ENCODE measurements at places on chromosomes 13 and 19. TPM values are rescaled to one million over a fixed set of nuclear protein-coding genes. Genes with fewer than 3 reads are reported as not detected.

Gene SPATA13
- total RNA-seq: 21.4 TPM

DNA sequence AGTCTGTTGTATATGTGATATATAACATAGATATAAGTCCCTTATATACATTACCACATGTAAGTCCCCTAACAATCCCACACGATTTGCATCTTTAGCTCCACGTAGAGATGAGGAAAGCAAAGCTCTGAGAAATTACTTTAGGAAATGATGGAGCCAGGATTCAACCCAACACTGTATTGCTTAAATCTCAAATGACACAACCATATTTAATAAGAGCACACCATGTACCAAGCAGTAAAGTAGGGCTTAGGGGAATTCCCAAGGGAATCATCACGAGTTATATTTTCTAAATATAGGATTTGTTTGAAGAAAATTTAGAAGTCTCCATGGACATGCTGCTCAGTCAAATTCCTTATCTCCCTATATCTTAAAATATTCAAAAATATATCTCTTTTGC is 61.3 kb upstream of the POMP start:
- DNase-seq: no peak
- H3K4me3 ChIP-seq: no peak overlapping the region
- H3K27ac ChIP-seq: no peak overlapping the region
- H3K4me1 ChIP-seq: no peaks in the 10 kb centered on the region
- H3K27me3 ChIP-seq: no peaks in the 10 kb centered on the region

Gene PROZ
- total RNA-seq: not detected

Gene TUBB4A
- 32.5 TPM for total RNA-seq

DNA sequence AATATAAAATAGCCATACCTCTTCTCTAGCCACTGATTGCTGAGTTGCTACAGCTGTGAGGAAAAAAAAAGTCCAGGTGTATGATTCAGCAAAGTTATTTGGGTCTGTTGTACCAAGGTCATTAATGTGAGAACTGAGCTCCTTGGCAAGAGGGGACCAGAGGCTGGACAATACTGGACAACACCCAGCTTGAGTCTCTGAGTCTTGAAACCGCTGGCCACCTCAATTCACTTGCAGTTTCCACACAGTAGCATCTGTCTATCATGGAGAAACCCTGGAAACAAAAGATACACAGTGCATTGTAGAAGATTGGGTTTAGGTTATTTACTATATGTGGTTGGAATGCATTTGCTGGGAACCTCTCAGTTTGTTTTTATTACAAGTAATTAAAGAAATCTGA is 60.4 kb downstream of the WDFY2 start:
- peaks cover 33% of the 10 kb centered on the region for H3K4me1 ChIP-seq
- no peak for DNase-seq
- no peaks in the 10 kb centered on the region for H3K36me3 ChIP-seq
- no peaks in the 10 kb centered on the region for H3K27me3 ChIP-seq
- peak overlapping the region; percentile 63 for H3K27ac ChIP-seq
- no peak overlapping the region for H3K4me3 ChIP-seq

DNA sequence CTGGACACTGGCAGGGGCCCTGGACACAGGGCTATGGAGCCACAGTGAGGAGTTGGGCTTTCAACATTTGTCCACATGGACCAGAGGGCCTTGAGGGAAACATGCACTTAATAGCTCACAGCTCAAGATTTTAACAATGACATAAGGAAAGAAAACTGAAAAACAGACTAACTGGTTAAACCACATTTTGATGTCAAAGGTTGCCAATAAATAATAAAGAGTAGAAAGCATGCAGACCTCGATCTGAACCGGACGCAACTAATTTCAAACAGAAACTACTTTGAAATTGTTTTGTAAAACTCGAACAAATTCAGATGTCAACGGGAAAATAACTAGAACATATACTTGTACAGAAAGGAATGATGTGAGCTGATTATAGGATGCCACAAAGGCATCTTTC is 15.5 kb upstream of the ZNF888 start:
- no peak for DNase-seq
- H3K36me3 ChIP-seq: no peaks in the 10 kb centered on the region
- H3K4me3 ChIP-seq: no peak overlapping the region
- H3K4me1 ChIP-seq: peaks cover 12% of the 10 kb centered on the region

DNA sequence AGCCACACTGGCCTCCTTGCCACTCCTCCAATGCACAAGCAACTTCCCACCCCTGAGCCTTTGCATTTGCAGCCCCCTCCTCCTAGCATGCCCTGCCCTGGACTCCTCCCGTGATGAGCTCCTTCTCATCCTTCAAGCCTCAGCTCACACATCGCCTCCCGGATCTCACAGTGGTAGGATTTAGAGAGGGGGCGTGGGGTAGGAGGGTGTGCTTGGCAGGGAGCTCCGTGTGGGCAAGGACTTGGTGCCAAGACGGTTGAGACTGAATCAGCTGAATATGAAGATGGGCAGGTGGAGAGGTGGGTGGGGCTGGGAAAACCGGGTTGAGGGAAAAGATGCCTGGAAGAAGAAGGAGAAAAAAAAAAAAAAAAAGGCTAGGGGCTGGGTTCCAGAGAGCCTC is 48.4 kb upstream of the ZNRF4 start:
- H3K4me1 ChIP-seq: no peaks in the 10 kb centered on the region
- no peak for DNase-seq
- no peaks in the 10 kb centered on the region for H3K36me3 ChIP-seq
- no peak overlapping the region for H3K27ac ChIP-seq
- no peak overlapping the region for H3K4me3 ChIP-seq
- H3K27me3 ChIP-seq: peaks cover 5% of the 10 kb centered on the region

- H3K4me1 ChIP-seq: no peaks in the 10 kb centered on the region
- no peak for DNase-seq
- H3K36me3 ChIP-seq: no peaks in the 10 kb centered on the region
- H3K4me3 ChIP-seq: no peak within 1 kb of the TSS
- no peak within 1 kb of the TSS for H3K27ac ChIP-seq
Observed at GRCh38 chr19:11964858-11965645, at the start of gene ZNF763. Gene ZNF763 (plus strand): TSS chr19:11965040. CDS start chr19:11965209, 169 bp downstream.

Gene OSCAR
- total RNA-seq: 0.59 TPM

DNA sequence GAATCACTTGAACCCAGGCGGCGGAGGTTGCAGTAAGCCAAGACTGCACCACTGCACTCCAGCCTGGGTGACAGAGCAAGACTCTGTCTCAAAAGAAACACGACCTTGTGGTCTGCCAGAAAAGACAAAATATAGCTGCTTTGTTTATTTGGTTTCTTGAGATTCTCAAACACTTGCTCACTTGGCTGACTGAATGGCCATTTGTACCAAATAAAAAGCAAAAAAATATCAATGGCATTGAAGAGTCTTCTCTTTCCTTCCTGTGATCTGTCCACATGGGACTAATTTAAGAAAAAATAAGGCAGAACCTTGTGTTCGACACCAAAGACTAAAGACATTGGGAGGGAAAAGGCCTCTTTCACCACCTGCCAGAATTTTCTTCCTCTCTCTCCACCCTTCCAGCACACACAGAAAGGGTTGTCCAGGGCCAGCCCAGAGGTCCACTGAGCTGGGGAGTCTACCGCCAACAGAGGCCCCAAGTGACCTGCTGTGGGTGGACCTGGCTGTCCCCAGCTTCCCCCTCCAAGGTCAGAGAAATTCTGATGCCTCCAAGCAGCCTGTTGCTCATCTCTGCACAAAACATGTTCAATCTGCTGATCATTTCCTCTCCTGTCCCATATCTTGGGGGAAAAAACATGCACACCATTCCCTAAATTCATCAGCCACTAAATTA is 5.9 kb downstream of the BRME1 start:
- peaks cover 4% of the 10 kb centered on the region for H3K4me1 ChIP-seq
- no peak for DNase-seq
- H3K36me3 ChIP-seq: no peaks in the 10 kb centered on the region
- H3K27me3 ChIP-seq: no peaks in the 10 kb centered on the region
- no peak overlapping the region for H3K27ac ChIP-seq
- no peak overlapping the region for H3K4me3 ChIP-seq

DNA sequence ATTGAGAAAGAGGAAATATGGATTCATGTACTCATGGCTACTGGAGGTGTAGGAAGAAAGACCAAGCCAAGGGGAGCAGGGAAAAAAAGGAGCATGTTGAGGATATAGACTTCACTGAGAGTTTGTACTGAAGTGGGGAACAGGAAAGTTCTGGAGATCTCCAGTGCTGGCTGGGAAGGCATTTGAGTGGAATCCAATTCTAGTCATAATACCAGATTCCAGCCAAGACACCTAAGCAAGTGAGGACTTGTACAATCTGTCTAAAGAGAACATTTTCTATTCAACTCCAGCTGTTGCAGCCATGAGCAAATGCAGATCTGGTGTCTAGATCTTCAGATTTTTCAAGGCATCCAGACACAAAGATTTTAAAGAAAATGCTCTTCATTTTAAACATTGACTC is 412.5 kb downstream of the OXGR1 start:
- no peaks in the 10 kb centered on the region for H3K27me3 ChIP-seq
- H3K27ac ChIP-seq: no peak overlapping the region
- no peak overlapping the region for H3K4me3 ChIP-seq
- no peak for DNase-seq
- H3K4me1 ChIP-seq: no peaks in the 10 kb centered on the region
- H3K36me3 ChIP-seq: no peaks in the 10 kb centered on the region

GRCh38 chr19:10583036-10583776 is 3.9 kb downstream of the AP1M2 start:
- H3K27ac ChIP-seq: no peak overlapping the region
- no peak for DNase-seq
- peaks cover 9% of the 10 kb centered on the region for H3K36me3 ChIP-seq
- H3K27me3 ChIP-seq: no peaks in the 10 kb centered on the region

Gene MADCAM1
- 0.57 TPM for total RNA-seq

DNA sequence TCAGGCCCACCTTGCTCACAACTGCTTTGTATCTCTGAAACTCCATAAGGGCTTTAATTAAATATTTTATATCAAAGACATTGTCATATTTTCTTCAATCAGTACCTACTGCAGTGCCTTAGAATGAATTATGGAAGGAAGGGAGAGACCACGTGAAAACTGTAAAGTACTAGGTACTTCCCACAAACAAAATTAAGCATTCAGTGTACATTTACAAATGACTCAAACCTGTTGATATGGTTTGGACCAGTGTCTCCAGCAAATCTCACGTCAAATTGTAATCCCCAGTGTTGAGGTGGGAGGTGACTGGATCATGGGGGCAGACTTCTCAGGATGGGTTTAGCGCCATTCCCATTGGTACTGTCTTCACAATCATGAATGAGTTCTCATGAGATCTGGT is 23.2 kb downstream of the KCTD12 start:
- H3K4me3 ChIP-seq: no peak overlapping the region
- no peak overlapping the region for H3K27ac ChIP-seq
- H3K36me3 ChIP-seq: no peaks in the 10 kb centered on the region

Gene TNNI3
- total RNA-seq: 42.1 TPM

- H3K4me1 ChIP-seq: no peaks in the 10 kb centered on the region
- DNase-seq: no peak
- no peaks in the 10 kb centered on the region for H3K36me3 ChIP-seq
- no peak overlapping the region for H3K27ac ChIP-seq
- H3K4me3 ChIP-seq: no peak overlapping the region
Observed at GRCh38 chr13:39915418-39915817, 260.0 kb downstream of the COG6 start.

Gene ZNF681
- total RNA-seq: not detected

- no peaks in the 10 kb centered on the region for H3K36me3 ChIP-seq
- H3K4me3 ChIP-seq: peak overlapping the region; percentile 89
- no peak for DNase-seq
- H3K27ac ChIP-seq: no peak overlapping the region
- peaks cover 18% of the 10 kb centered on the region for H3K4me1 ChIP-seq
Observed at GRCh38 chr19:33520844-33521479, 629 bp downstream of the PEPD start.

- no peak for DNase-seq
- no peak overlapping the region for H3K27ac ChIP-seq
- no peaks in the 10 kb centered on the region for H3K4me1 ChIP-seq
- no peaks in the 10 kb centered on the region for H3K27me3 ChIP-seq
Observed at GRCh38 chr13:41492432-41493260, 35.3 kb downstream of the RGCC start.

Gene DLEU7
- total RNA-seq: not detected

Gene ZNF222
- 3.0 TPM for total RNA-seq

DNA sequence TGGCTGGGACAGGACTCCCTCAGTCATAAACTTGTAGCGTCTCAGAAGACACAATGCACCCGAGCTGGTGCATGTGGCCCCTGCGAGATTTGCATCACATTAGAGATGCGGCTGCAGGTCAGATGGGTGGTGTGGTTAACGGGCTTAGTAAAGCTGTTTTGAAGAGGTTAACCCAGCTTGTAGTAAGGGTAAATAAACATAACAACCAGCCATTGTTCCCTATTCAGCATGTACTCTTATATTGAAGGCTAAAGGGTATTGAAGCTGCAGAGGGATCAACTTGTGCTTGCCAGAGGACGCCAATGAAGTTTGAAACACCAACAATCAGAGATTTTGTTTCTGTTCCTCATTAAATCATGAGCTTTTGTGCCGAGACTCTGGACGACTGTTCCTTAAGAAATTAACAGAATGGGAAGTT is 79.4 kb downstream of the ZIC5 start:
- no peak overlapping the region for H3K4me3 ChIP-seq
- H3K4me1 ChIP-seq: no peaks in the 10 kb centered on the region
- H3K36me3 ChIP-seq: no peaks in the 10 kb centered on the region
- DNase-seq: no peak

- H3K27me3 ChIP-seq: 0 out of 2 replicates have a peak, but pooled peaks cover 4% of the 10 kb centered on the region
- no peak for DNase-seq
- no peak overlapping the region for H3K27ac ChIP-seq
- no peak overlapping the region for H3K4me3 ChIP-seq
- H3K36me3 ChIP-seq: no peaks in the 10 kb centered on the region
Observed at GRCh38 chr19:32744555-32745325, 25.2 kb downstream of the TDRD12 start.

DNA sequence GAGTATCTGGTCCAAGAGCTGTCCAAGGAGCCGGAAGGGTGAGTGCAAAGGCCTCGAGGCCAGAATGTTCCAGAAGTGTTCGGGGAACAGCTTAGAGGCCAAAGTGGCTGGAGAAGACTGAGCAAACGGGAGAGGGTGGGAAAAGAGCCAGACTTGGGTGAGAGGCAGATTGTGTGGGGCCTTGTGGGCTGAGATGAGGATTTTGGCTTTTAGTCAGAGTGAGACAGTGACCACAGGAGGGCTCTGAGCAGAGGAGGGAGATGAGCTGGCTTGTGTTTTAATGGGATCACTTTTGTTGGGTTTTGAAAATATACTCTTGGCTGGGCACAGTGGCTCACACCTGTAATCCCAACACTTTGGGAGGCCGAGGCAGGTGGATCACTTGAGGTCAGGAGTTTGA is 5.6 kb downstream of the NANOS2 start:
- DNase-seq: no peak
- H3K27ac ChIP-seq: no peak overlapping the region
- H3K27me3 ChIP-seq: no peaks in the 10 kb centered on the region
- H3K4me1 ChIP-seq: no peaks in the 10 kb centered on the region
- no peak overlapping the region for H3K4me3 ChIP-seq

GRCh38 chr19:2115911-2116426 is 19.3 kb downstream of the IZUMO4 start:
- no peaks in the 10 kb centered on the region for H3K27me3 ChIP-seq
- H3K4me3 ChIP-seq: no peak overlapping the region
- no peaks in the 10 kb centered on the region for H3K4me1 ChIP-seq
- H3K27ac ChIP-seq: no peak overlapping the region
- H3K36me3 ChIP-seq: peaks cover 36% of the 10 kb centered on the region

- no peak overlapping the region for H3K4me3 ChIP-seq
- H3K36me3 ChIP-seq: peaks cover 9% of the 10 kb centered on the region
- DNase-seq: no peak
- no peaks in the 10 kb centered on the region for H3K4me1 ChIP-seq
- H3K27ac ChIP-seq: no peak overlapping the region
Observed at GRCh38 chr13:99558570-99559180, 57.4 kb downstream of the TM9SF2 start.
